ENCODE measurements at places on chromosomes 7 and 10.

DNA sequence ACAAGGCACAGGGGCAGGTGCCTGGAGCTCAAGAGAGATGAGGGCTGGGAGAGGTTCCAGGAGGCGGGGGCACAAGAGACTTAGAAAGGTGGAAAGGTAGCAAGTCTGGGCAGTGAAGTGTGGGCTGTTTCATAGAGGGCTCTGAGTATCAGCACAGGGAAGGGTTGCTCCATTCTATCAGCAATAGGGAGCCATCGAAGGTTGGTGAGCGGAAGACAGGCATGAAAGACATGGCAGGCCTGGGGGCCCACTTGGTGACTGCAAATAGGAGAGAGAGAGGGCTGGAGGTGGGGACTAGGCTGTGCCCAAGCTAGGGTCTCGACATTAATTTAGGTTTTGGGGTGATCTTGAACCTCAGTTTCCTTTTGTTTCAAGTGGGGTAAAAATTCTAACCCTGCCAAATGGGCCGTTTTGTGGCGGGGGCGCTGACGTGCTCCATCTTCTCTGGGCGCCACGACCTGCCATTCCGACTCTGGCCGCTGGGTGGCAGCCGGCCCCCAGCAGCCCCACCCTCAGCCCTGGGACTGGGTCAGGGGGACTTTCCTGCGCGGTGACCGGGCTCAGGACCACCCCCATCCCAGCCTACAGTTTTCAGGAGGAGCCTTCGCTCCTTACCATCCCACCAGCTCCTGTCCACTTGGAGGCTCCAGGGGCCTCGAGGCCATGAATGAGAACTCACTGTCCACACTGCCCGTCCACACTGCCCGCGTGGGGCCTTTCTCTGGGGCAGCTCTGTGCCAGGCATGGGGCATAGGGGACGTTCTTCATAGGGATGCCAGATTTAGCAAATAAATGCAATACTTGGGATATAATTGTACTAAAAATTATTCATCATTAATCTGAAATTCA, 37.2 kb upstream of the PCBD1 start:
- no peak for DNase-seq

- DNase-seq = no peak
These were observed 12.0 kb downstream of the YWHAG start for GRCh38 chr7:76346778-76347177.

DNA sequence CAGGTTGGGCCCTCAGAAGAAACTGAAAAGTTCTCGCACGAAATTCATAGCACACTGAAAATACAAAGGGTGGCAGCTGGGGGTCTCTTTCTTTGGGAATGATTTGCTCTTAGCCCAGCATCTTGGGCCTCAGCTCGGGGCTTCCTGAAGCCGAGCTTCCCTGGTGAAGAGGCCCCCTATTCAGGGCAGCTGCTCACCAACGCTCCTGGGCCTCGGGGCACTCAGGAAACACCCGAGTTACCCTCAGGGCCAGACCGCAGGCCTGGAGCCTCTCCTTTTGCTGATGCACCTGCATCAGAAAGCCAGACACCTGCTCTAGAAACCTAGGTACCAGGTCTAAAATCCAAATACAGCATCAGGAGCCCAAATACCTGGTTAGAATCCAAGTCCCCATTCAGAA, 85.5 kb downstream of the PTPRE start:
- DNase-seq = no peak

GRCh38 chr7:121034929-121035328, 46.4 kb downstream of the CPED1 start:
- DNase-seq = no peak

GRCh38 chr10:71392292-71392691, 4.4 kb upstream of the CDH23 start:
- no peak for DNase-seq

GRCh38 chr10:125018576-125019143, 76.7 kb downstream of the ZRANB1 start:
- no peak for DNase-seq

DNA sequence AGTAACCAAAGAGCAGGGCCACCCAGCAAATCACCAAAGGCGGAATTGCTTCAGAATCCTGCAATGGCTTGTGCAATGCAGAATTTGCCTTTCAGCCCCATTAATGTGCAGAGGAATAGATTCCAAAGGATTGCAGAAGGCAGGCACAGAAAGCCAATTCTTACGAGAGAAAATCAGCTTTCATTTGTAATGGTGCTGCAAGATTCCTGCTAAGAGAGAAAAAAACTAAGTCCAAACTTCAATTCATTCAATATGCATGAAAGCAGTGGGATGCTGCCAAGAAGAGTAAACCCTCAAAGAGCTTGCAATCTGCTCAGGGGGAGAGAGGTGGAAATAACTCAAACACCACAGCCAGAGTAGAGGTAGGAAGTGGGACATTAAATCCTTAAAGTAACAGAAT, 70.4 kb downstream of the ENO4 start:
- DNase-seq = no peak
